ENCODE measurements at places on chromosomes 2 and 18.

DNA sequence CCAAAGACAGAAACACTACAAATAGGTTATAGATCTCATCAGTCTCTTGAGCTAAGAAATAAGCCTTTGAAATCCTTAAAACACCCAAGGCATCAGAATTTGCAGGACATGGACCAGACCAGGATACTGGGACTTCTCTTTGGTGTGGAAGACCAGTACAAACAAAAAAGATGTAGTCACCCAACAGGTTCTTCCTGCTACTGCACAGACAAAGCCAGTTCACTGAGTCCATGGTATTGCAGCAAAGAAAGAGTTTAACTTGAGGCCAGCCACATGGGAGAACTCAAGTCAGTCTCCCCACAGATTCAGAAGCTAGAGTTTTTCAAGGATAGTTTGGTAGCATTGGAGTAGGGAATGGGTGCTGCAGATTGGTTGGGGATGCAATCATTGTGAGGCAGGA, 169.6 kb upstream of the NDUFV2 start:
- no peak for DNase-seq

GRCh38 chr18:22170421-22171257, 1.2 kb downstream of the GATA6 start:
- DNase-seq, result no peak

GRCh38 chr2:233209117-233209532, 42.3 kb upstream of the ATG16L1 start:
- no peak for DNase-seq

DNA sequence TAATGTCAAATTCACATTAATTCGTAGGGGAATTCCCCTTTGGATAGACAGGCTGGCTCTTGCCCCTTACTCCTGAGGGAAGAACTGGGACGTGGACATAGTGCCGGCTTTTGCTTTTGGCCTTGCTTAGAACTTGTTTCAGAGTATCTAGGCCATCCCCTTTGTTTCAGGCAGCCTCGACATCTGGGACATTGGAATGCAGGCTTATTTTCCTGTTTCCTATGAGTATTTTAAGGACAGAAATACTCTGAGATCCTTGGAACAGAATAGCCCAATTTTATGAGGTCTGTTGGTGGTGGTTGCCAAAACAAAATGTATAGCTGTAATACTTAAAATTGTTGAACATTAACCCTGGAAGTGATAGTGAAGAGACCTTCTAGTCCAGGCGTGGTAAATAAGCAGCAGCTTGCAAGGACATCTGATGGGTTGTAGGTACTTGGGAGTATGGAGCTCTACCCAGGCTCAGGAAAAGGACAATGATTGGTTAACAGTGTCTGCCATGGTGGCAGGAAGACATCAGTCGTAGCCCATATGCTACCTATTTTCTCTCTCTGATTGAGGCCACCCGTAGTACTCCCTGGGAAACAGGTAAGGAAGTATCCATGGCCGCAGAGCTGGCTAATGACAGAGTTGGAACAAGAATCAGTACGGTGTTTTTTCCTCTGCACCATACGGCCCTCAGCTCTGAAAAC, 112.4 kb downstream of the CDK15 start:
- DNase-seq, result no peak

- no peak for DNase-seq
Observed at GRCh38 chr2:241964133-241964532, 94.6 kb downstream of the RTP5 start.

GRCh38 chr2:217622205-217623060, 380.4 kb downstream of the TNS1 start:
- DNase-seq, result no peak

- no peak for DNase-seq
Observed at GRCh38 chr2:30722936-30723725, 84.1 kb downstream of the CAPN13 start.

DNA sequence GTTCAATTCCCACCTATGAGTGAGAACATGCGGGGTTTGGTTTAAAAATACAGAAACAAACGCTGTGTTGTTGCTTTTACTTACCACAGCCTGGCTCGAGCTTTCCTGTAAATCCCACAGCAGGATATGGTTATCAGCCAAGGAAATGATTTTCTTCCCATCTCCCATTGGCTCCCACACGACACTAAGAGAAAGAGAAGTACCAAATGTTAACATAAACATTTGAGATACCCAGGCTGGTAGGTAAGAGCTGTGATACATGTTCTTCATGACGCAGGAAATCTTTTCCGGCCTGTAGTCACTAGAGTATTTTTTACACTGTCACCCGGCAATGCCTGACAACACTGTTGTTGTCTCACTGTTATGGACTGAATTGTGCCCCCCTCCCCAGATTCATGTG, 163.6 kb downstream of the EIPR1 start:
- no peak for DNase-seq

GRCh38 chr18:35024965-35025364, 16.2 kb upstream of the MAPRE2 start:
- no peak for DNase-seq

DNA sequence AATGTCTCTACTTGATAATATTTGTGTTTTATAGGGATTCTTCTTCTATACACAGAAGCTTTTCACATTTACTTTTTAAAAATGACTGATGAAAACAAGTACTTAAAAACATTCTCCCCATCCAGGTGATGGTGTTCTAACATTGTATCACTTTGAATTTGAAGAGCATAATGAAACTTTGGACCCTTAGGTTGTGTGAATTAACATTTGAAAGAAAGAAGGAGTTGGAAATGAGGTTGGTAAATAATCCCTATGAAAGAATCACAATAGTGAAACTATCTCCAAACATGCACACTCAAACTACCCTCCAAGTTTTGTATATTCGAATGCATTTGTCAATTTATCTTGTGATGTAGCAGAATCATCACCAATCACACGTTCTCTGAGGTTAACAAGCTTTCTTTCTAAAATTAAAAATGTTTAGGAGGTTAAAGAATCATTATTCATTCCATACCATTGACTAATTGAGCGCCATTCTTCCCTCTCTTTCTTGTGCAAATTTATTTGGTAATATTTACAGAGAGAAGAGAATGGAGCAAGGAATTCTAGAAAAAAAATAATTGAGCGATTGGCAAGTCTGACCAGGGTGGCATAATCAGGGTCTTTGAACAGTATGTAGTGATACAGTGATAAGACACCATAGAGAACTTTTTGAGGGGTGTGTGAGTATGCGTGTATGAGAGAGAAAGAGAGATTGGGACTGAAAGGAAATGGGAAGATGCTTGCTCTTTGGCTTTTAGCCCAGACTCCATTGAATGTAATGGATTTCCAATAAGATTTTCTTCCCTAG, 260.0 kb upstream of the NRXN1 start:
- no peak for DNase-seq

- no peak for DNase-seq
Observed at GRCh38 chr2:79223539-79223938, 64.0 kb upstream of the REG3A start.

DNA sequence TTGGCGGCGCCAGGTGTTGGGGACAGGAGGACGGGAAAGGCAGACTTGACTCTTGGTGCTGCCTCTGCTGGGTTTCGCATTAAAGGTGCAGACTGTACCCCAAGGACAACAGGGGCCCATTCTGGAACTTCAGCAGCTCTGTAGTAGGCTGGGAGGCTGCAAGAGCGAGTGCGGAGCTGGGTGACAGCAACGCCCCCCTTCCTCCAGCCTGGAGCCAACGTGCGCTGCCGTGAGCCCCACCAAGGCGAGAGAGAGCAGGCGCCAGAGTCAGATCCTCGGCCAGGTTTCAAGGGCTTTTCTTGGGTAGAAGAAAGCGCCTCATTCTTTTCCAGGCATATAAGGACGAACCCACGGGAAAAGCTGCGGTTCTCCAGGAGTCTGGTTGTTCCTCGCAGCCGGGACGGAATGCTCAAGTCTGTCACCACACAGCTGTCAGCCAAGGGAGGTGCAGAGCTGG, 1.9 kb downstream of the DOK6 start:
- no peak for DNase-seq

DNA sequence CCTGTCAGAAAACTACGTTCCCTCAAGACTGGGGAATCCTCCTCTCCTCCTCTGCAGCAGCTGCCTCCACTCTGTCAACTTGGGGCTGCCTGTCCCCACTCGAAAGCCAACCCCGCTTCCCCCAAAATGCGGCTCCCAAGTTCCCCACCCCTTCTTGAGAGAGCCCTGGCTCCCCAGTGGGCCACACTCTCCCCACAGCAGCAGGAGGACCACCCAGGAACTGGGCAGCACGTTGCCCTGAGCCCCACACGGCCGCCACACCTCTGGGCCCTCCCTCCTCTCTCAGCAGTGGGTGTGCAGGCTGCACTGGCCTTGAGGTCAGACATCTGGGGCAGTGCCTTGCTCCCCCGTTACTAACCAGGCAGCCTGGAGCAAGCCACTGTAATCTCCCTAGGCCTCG, 9.6 kb upstream of the TEX51 start:
- no peak for DNase-seq

DNA sequence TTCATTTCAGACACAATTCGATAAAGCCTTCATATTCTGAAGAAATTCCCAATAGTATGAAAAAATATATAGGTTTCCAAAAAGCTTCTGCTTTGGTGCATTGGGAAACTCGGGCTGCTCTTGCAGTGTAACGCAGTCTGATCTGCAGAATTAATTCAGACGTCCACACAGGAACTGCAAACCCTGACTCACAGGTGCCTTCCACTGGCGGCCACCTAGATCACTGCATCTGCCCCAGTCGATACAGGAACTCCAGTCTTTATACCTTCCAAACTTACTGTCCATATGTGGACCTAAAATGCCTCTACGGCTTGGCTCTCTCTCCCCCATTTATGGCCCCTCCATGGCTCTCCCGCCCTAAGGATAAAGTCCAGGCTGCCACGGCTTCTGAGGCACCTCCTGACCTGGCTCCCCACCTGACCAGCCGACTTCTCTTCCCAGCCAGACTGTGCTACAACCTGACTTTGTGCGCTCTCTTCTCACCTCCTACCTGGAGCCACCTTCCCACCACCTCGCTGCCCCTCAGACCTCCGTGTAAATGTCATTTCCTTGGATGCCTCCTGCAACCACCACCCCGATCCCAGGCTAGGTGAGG, 39.7 kb downstream of the L3MBTL4 start:
- DNase-seq, result no peak

- DNase-seq, result no peak
Observed at GRCh38 chr2:70887550-70888246, 48.0 kb upstream of the ATP6V1B1 start.

DNA sequence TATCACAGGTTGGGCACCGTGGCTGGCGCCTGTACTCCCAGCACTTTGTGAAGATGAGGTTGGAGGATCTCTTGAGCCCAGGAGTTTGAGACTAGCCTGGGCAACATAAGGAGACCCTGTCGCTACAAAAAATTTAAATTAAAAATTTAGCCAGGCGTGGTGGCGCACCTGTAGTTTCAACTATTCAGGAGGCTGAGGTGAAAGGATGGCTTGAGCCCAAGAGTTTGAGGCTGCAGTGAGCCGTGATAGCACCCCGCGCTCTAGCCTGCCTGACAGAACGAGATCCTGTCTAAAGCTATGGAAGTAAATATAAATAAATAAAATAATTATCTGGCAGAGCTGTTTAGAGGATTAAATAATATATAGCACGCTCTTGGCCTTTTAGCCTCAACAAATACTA, 1.4 kb upstream of the SH3RF3 start:
- DNase-seq, result no peak

GRCh38 chr2:207722773-207723424, 11.5 kb downstream of the CCNYL1 start:
- DNase-seq, result no peak

- no peak for DNase-seq
Observed at GRCh38 chr2:207676827-207677354, 34.5 kb upstream of the CCNYL1 start.

- DNase-seq, result peak; percentile 7
Observed at GRCh38 chr2:219571311-219572236, at the start of gene OBSL1. OBSL1 (minus strand) TSS chr2:219571539; CDS start chr2:219571232, 307 bp downstream.

DNA sequence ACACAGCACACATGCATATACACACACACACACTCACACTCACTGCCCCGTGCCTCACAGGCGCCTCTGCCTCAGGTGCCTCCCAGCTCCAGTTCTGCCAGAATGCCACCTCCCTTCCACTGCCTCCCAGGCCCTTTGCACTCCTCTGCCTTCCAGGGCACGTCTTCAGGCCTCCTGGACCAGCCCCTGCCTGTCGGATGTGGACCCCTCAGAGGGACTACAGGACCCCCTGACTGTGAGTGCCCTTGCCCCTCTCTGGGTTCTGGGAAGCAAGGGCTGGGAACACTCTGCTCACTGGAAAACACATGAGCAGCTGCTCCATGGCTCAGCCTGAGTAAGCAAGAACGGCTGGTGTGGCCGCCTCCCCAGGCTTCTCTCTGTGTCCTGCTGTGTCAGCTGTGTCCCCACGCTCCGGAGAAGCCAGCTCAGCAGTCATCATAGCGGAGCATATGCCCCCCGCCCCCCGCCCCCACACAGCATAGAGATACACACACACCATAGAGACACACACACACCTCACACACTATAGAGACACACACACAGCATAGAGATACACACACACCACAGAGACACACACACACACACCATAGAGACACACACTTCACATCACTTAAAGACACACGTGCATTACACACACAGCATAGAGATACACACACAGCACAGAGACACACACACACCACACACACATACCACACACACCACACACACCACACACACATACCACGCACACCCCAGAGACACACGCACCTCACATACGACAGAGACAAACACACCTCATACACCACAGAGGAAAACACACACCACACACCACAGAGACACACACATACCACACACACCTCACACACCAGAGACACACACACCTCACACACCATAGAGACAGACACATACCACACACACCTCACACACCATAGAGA, 271.3 kb downstream of the CYRIA start:
- no peak for DNase-seq

DNA sequence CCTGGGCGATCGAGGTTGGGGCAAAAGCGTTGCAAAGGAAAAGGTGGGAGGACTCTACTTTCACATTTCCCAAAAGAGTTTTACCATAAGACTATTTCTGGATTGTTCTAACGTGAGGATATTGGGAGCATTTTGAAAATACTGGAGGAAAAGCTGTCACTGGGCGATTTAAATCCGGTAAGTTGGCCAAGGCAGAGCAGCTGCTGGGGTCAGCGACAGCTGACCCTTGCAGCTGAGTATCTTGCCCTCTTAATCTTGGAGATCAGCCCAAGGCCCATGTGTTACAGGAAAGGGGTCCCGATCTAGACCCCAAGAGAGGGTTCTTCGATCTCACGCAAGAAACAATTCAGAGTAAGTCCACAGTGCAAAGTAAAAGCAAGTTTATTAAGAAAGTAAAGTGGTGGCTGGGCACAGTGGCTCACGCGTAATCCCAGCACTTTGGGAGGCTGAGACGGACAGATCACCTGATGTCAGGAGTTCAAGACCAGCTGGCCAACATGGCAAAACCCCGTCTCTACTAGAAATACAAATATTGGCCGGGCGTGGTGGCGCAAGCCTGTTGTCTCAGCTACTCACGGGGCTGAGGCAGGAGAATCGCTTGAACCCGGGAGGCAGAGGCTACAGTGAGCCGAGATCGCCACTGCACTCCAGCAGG, 964 bp upstream of the ST3GAL5 start:
- DNase-seq, result no peak

DNA sequence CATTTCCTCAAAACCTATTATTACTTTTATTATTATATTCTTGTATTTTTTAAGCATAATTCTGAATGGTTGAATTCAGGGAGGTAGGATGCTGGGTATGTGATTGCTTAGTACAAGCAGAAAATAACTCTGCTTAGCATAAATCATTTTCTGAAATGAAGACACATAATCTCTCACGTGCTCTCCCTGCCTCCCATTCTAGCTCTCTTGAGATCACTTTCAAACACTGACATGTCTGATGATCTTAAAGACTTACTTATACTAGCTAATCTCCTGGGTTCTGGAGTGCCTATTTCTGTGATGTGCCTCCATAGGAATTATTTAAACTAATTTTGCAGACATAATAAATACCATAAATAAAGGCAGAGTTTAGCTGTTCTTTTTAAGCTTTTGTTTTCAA, 1136.0 kb downstream of the SUCLG1 start:
- DNase-seq, result no peak

GRCh38 chr2:128134573-128134972, 43.6 kb downstream of the UGGT1 start:
- no peak for DNase-seq
